ENCODE measurements at places on chromosomes 6 and 20.
A peak's percentile ranks its signal among the peaks of the same experiment; 100 is the strongest.

DNA sequence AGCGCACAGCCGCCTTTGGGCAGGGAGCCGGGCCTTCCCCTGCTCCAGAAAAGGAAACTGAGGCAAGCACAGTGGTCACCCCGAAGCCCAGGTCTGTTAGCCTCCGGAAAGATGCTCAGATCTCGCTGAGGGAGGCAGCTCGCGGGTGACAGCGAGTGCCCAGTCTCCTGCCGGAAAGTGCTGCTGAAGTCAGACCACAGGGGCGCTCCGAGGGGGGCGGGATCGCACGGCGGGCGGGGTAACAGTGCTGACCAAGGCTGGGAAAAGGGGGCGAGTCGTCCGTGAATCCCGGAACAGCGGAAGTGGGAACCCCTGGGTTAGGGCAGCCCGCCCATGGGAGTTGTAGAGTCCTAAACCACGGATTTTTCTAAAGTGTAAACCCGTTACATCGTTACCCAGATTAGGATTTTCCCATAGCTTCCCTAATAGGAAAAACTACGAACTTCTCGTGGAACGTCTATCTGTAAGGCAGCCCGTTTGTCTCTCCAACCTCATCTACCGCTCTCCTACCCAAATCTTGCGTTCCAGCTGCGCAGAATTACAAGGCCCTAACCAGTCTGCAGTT, 504 bp downstream of the VPS16 start:
- peak; percentile 81 for DNase-seq

DNA sequence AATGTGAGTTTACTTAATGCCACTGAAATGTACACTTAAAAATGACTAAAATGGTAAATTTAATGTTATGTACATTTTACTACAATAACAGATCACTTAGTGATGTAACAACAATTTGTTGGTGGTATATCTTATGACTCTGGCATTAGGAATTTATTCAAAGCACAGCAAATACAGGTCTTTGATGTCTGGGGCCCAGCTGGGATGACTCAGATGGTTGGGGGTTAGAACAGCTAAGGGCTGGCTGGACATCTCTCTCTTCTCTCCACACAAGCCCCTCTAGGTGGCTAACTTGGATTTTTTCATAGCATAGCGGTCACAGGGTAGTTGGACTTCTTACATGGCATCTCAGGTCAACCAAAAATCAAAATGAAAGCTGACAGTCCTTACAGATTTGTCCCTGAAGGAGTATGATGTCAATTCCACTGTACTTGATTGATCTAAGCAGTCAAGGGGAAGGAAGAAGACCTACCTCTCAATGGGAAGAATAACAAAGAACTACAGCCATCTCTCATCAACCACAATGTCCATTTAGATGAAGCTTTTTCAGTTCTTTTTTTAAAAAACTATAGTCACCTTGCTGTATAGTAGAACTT, 37.5 kb upstream of the LCA5 start:
- DNase-seq, result peak; percentile 42

DNA sequence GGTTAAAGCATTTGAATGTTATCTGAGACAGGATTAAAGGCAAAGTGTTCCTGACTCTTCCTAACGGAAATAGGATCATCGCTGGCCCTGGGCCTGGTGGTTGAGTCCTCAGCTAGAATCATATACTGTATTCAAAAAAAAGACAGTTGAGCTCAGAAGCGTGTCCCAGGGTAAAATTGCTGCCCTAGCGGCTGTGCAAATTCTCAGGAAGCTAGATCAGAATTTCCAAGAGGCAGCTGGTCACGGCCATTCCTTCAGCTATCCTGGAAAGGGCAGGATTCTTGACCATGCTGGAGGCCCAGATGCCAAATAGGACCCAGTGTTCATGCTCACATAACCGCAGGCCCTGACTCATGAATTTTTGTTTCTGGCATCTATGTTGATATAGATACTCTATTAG, 67.4 kb downstream of the STMND1 start:
- peak; percentile 73 for DNase-seq

- DNase-seq, result no peak
These were observed 179.4 kb upstream of the JAG1 start for GRCh38 chr20:10853176-10853575.

DNA sequence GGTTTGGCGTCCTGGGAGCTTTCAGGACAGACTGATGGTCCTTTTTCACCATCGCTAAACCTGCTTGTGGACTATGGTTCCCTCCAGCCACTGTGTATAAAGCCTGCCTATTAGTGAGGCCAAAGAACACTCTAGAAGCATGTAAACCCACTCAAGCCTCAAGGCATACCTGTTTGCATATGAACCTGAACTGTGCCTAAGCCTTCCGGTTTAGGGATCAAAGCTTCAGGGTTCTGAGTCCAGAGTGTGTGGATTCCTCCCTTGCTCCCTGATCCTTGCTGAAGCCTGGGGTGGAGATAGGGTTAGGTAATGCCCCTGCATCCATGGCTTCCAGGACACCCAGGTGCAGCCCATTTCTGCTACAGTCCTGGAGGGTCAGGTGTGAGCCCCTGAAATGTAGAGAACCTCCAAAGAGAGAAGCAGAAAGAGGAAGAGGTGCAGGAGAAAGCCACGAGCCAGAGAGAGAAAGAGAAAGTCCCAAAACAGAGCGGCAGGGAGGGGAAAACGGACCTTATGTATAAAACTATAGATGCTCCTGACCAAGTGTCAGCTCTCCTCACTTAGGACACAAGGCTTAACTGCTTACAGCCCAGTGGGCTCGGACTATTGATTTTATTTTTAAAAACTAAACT, 93.3 kb downstream of the SCML4 start:
- no peak for DNase-seq
